ENCODE measurements at places on chromosomes 13 and 19. TPM values are rescaled to one million over a fixed set of nuclear protein-coding genes. Genes with fewer than 3 reads are reported as not detected.

Gene S1PR2
- 18.4 TPM for total RNA-seq

Gene BCAM
- total RNA-seq, result 0.33 TPM

Gene KCTD15
- total RNA-seq, result 11.8 TPM

Gene CCL25
- not detected for total RNA-seq

Gene POSTN
- total RNA-seq, result not detected

Gene ALKBH6
- total RNA-seq, result 38.2 TPM

Gene WBP4
- 17.5 TPM for total RNA-seq

Gene PRR22
- 24.3 TPM for total RNA-seq

Gene CRLF1
- total RNA-seq, result 0.76 TPM

Gene GSX1
- total RNA-seq, result not detected

Gene ZNF222
- total RNA-seq, result 0.87 TPM

Gene CEBPA
- 1.5 TPM for total RNA-seq

Gene B3GNT8
- total RNA-seq, result 0.15 TPM

Gene ADGRE3
- total RNA-seq, result not detected

Gene AMER2
- not detected for total RNA-seq

Gene EBPL
- total RNA-seq, result 53.4 TPM

Gene ZNF177
- 0.27 TPM for total RNA-seq

Gene NUMBL
- total RNA-seq, result 17.1 TPM

Gene NDUFA11
- 292 TPM for total RNA-seq

Gene LGALS7B
- not detected for total RNA-seq

Gene CHMP2A
- 119 TPM for total RNA-seq

Measured in activated T-cell treated with anti-CD3 and anti-CD28 coated beads, Interleukin-2, amount 50 U/mL, for 4 hours (primary cell).